Fibroblast of the aortic adventitia (primary cell): ENCODE measurements at places on chromosomes 1 and 21.

DNA sequence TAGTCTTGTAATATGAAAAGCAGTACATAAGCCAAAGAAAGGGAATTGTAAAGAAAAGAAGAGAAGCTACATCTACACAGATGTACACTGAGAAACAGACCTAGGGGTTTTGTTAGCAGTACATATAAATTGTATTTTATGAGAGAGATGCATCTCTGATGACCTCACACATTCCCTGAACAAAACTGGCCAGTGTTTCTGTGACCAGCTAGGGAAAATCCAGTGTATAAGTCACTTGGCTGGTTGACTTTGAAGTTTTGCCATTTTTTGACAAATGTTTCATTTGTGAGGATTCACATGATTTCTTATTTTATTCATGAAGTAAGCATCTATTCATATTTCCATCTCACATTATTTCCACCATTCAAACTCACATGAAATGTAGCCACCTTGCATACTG, 28.3 kb upstream of the DYNLT5 start:
- DNase-seq = peak; percentile 42

GRCh38 chr1:24201941-24202440, 14.9 kb upstream of the IFNLR1 start:
- DNase-seq = peak; percentile 94

DNA sequence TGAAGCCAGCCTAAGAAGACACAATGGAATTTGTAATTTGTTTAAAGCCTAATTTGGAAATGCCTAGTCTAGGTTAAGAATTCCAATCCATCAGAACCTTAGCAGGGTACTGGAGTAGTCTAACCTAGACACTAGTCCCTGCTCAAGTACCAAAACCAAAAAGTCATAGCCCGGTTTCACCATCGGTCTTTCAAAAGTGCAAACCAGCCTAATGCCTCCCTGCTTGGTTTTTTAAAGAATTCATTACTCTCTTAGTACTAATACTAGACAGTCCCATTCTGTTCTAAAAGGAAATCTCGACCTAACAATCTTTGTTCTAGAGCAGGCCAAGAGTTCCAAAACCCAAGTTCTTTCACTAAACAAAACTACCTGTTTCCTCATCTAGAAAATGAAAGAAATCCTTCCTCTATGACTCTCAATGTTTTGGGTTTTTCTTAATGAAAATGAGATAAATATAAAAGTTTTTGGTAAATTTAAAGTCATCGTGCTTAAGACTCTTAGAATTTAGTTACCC, 2.6 kb downstream of the PUM1 start:
- DNase-seq = no peak

- DNase-seq = no peak
These were observed 85.5 kb upstream of the PALMD start for GRCh38 chr1:99560207-99561040.

- no peak for DNase-seq
These were observed 27.1 kb upstream of the LEPR start for GRCh38 chr1:65393347-65393746.

- no peak for DNase-seq
These were observed 17.5 kb downstream of the PFKL start for GRCh38 chr21:44317241-44317782.

DNA sequence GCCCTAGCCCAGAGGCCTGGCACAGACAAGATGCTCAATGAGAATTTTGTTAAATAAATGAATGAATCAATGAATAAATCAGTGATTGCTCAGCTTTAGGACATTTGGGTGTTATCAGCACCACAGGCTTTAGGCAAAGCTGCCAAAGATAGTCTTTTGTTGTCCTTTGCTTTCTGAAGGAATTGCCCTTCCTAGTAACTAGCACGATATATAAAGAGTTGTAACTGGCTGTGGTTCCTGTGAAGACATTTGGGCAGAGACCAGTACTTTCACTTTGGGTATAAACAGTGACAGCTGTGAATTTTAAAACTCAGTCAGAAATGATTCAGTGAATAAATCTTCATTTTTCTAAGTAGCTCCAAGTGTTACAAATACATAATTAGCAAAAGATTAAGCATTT, 13.3 kb downstream of the RNU5D-1 start:
- DNase-seq = peak; percentile 41

- peak; percentile 53 for DNase-seq
These were observed 837.6 kb upstream of the ADAMTS5 start for GRCh38 chr21:27804515-27804914.

DNA sequence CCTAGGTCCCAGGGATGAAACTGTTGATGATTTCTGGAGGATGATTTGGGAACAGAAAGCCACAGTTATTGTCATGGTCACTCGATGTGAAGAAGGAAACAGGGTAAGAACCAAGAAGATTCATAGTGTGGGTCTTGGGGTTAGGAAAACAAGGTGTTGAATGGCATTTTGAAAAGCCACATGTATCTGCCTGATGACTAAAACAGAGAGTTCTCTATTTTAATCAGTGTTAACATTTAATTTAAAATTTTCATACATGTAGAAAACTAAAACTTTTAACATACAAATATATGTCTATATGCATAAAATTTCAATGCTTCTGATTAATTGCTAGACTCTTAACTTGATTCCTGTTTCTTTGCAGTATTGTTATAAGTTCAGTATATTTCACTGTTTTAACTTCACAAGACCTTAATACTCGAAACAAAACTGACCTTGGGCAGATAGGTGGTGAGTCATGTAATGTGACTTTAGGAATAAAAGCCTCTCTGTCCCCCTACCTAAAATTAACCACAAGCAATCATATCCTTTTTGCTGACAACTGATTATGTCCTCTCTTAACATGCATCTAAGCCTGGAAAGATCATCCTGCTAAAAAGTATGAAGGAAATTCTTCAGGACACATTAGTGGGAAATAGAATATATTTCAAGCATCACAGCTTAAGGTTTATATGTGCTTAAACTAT, 95.6 kb downstream of the PTPRC start:
- no peak for DNase-seq

DNA sequence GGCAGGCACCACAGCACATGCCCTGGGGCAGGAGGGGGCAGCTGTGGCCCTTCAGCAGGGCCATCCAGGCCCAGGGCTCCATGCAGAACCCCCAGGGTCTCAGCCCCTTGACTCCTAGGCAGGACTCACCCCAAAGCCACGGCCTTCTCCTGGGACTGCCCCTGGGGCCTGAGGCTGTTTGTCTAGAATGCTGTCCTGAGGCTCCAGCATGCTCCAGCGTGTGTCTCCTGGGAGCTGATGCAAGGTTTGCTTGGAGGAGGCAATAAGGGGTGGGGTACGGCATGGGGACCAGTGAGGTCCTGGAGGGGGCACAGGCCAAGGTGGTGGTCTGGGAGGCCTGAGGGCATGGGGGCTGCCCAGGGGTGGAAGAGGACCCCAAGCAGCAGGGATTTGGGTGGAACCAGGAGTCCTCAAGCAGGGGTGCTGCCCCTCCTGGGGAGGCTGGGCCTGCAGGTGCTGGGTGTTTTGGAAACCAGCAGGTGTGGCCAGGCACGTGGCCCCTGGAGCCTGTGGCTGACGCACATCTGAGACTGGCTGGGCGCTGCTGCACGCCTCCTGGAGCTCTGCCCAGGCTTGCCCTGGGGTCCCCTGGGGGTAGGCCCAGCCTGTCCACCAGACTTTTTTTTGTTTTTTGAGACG, 7.8 kb upstream of the CALML6 start:
- peak; percentile 54 for DNase-seq

- no peak for DNase-seq
These were observed at the start of gene GRHL3 for GRCh38 chr1:24319312-24319863. Gene GRHL3, plus strand, starts transcription at chr1:24319357. Its CDS starts 195 bp downstream, at chr1:24319552.

GRCh38 chr1:5640845-5641244, 351.4 kb downstream of the NPHP4 start:
- DNase-seq = no peak

GRCh38 chr1:43659212-43660166, 9.5 kb downstream of the KDM4A start:
- no peak for DNase-seq

DNA sequence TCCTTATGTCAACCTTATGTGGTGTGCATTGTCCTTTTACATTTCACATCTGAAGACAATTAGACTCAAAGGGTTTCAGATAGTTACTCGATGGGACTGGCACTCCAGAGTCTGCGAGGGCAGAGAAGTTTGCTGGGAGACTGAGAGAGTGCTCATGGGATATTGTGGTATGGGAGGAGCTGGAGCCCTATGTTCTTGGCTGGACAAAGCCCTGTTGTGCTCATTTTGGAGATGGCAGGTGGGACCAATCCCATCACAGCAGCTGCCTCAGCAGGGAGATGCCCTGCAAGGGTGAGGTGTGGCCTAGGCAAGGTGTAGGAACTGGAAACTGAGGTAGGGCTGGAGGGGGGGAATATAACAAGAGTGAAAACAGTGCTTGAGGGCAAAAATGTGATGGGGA, 43.5 kb upstream of the CRNN start:
- no peak for DNase-seq

- peak; percentile 23 for DNase-seq
These were observed 79.2 kb downstream of the ARHGEF10L start for GRCh38 chr1:17618558-17619247.

DNA sequence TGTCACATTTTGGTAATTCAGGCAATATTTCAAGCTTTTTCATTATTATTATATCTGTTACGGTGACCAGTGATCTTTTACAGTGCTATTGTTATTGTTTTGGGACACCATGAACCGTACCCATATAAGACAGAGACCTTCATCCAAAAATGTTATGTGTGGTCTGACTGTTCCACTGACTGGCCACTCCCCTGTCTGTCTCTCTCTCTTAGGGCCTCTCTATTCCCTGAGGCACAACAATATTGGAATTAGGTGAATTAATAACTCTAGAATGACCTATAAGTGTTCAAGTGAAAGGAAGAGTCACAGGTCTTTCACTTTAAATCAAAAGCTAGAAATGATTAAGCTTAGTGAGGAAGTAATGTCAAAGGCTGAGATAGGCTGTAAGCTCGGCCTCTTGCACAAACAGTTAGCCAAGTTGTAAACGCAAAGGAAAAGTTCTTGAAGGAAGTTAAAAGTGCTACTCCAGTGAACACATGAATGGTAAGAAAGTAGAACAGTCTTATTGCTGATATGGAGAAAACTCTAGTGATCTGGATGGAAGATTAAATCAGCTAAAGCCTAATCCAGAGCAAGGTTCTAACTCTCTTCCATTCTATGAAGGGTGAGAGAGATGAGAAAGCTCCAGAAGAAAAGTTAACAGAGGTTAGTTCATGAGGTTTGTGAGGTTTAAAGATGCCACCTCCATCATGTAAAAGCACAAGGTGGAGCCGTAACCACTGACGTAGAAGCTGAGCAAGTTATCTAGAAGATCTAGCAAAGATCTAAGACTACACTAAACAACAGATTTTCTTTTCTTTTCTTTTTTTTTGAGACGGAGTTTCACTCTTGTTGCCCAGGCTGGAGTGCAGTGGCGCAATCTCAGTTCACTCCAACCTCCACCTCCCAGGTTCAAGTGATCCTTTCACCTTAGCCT, 19.7 kb upstream of the DIPK1A start:
- no peak for DNase-seq

DNA sequence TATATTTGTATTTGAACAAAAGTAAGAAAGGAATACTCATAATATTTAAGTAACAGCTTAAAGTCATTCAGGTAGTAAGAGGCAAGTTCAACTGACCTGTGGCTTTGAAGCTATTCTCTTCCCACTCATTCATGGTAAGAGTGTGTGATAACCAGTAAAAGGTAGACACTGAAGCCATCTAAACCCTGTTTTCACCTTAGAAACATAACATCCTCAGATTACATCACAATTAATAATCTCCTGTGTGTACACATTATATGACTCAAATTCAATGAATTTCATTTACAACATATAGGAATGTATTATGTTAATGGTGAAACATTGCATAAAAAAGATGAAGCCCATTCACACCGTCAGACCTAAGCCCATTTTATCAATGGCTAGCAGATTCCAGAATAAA, 364.8 kb upstream of the SNX7 start:
- no peak for DNase-seq

- no peak for DNase-seq
These were observed 161.9 kb upstream of the GALNT2 start for GRCh38 chr1:229905031-229905545.

DNA sequence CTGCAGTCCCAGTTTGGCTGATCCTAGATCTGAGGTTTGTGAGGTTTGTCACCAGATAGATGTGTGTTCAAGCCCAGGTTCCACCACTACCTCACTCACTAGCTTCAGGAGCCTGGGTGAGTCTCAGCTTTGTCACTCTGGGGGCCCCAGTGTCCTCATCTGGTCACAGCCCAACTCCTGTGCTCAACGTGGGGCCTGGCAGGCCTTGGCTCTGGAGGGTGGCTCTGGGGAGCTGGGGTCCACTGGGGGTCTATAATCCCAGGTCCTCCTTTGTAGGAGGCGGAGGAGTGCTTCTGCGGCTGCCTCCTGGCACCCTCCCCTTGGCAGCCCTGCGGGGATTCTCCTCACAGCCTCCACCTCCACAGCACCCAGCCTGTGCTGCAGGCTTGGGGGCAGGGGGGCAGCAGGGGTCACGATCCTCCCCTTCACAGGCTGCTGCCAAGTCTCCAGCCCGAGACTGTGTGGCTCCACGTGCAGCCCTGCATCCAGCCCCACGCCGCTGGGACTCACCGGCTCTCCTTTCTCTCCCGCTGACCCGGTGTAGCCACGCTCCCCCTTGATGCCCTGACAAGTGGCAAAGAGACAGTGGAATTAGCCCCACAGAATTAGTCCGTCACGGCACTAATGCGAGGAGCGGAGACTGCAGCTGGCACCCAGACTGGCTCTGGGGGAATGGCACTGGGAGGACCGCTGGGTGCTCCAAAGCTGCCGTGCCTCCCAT, 22.5 kb upstream of the PEF1 start:
- no peak for DNase-seq

DNA sequence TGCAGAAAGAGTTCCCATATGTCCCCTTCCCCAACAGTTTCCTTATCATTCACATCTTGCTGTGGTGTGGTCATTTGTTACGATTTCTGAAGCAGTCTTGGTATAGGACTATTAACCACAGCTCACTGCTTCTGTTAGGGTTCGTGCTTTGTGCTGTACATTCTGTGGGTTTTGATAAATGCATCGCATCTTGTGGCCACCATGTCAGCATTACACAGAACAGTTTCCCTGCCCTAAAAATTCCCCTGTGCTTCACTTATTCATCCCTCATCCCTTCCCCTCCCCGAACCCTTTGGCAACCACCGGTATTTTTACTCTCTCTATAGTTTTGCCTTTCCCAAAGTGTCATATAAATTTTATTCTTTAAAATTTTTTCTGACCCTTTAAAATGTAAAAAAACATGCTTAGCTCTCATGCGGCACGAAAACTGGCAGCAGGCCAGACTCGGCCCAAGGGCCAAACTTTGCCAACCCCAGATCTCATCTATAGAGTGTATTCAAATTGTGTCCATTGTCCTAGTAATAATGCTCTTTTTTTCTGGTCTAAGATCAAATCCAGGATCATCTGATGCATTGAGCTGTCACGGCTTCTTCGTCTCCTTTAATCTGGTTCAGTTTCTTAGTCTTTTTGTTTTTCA, 78.2 kb downstream of the SIM2 start:
- DNase-seq = no peak
